ENCODE measurements at places on chromosomes 11 and 22.

DNA sequence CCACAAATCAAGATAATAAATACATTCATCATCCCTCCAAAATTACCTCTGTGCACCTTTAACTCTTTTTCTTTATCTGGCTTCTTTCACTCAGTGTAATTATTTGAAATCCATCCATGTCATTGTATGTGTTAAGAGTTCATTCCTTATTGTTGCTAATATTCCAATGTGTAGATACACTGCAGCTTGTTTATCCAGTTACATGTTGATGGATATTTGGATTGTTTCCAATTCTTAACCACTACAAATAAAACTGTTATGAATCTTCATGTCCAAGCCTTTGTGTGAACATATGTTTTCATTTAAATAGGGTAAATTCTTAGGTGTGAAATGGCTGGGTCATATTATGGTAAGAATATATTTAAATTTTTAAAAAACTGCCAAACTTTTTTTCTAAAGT is 323.3 kb upstream of the NCAM1 start:
- DNase-seq = no peak

DNA sequence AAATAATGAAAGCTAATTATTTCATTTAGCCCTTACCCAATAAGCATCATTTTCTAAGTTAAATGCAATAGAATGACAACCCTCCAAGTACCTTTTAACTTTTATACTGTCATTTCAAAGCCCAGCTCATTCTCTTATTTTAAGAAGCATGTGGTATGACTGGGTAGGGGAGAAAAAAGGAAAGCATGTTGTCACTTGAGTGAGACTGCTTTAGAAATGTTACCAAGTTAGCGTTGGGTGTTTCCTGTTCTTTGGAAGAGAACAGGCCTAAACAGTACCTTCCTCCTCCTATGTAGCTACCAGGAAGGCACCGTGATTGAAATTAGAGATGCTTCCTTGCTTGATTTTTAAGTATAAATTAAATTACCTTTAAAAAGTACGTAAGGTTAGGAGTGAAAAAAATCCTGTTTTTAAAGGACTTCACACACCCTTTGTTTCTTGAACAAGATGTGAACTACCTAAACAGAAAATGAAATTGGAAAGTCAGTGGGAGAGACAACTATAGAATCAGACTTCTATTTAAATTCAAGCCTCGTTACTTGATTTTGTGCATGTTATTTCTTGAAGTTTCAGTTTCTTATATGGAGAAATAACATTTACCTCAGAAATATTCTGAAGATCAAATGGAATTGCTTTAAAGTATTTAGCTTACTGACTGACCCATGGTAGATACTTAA is 741 bp upstream of the CNTF start:
- DNase-seq = no peak

DNA sequence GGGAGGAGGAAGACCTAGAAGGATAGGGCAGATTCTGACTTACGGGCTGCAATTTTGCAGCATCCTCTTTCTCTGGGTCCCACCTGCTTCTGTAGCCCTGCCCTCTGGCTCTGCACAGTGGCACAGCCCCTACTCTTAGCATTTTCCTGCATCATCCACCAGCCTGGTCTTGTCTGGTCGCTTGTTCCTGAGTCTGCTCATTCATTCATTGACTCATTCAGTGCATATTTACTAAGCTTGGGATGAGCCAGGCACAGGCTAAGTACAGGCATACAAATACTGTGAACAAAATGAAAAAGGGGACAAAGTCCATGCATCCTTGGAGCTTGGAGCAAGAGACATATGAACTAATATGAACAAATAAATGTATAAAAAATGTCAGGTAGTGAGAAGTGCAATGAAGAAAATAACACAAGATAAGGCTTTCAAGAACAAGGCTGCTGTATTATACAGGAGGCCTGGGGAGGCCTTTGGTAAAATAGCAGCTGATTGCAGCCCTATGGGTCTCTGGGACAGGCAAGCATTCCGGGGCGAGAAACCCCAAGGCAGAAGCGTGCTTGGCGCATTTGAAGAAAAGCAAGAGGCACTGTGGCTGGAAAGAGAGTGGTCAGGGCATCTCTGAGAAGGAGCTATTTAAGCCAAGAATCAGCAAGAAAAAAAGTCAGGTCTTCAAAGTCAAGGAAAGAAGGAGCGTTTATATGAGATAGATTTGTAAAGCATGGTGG is 108.0 kb upstream of the ALX4 start:
- no peak for DNase-seq

DNA sequence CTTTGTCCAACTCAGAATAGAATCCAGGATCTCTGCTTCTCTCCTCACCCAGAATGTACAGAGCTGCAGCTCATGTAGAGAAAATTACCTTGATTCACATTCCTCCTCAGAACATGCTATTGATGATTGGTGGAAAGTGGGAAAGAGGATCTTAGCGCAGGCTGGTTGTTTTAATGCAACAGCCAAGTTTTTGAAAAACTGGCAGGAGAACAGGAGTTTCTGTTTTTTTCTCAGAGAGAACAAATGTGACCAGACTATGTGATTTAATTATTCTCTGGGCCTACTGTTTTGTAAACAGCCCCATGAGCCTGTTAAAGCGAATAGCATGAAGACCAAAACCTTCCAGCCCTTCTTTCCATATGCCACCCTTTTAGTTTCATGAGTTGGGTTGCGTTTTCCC is 19.1 kb upstream of the IL18BP start:
- no peak for DNase-seq

DNA sequence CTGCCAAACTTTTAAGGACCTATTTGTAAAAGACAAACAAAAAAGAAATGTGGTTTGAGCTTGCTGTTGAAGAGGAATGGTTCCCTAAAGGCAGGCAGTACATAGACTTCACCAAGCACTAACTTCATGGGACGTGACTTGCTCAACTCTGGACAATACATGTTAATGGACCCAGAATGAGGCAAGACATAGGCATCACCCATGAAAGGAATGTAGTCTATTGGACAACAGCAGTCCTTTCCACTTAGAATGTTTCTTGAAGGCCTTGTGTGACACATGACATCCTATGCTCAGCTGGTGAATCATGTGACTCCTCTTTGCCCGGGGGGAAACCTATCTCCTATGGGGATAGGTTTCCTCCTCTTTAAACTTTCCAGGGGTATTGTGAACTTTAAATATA is 246.4 kb upstream of the BLID start:
- DNase-seq = no peak

DNA sequence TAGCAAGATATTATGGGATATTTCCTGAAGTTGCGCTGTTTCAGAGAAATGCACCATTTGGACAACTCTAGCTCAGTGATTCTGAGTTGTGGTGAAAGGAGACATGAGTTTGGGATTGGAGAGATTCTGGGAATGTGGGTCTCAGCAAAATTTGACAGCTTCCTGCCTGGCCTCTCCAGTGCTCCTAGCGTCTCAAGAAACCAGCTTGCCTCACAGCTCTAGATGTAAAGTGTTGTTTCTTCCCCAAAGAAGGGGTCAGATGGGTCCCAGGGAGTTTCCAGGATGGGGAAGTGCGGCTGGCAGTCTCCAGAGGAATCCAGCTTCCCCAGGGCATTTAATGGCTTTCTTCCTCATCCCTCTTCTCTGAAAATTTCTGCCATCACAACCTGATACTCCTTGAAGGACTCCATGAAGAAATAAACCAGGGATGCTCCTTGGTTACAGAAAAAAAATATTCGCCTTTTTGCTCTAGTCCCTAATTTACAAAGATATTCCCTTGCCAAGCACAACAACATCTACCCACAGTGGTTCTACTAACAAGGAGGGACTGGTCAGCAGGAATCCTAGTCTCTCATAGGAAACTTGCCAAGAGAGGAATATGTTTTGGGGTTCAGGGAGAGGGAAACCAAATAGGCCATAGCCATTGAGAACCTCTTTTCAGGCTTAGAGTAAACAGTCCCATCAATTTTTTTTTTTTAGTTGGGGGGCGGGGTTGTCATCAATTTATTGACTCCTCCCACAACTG is 185.4 kb upstream of the E2F8 start:
- no peak for DNase-seq

Measured in stimulated activated effector memory CD8-positive, alpha-beta T cell treated with anti-CD3 and anti-CD28 coated beads, Interleukin-12 subunit alpha, Interleukin-12 subunit beta, amount 100 ng/mL, for 72 hours (primary cell).